ENCODE measurements at places on chromosomes 3 and 15.

GRCh38 chr3:107846279-107846852 lies 244.5 kb downstream of the CD47 start:
- no peak for DNase-seq

DNA sequence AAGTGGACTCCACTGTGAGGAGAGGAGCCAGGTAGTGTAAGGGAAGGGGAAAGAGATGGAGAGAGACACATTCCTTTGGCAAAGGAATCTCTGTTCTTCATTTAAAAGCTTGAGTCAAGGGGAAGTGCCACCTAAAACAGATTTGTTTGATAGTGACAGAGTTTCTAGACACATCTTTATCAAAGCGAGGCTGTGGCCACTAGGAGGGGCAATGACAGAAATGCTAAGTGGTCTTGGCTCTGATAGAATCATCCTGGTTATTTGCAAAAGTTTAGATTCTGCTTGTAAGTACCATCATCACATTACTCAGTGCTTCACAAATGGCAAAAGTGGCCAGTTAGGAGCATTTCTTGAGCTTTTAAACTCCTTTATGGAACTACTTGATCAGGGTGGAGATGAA lies 261.4 kb downstream of the CNTN3 start:
- DNase-seq, result no peak

- no peak for DNase-seq
Measured at GRCh38 chr15:74608786-74609185, 6.8 kb upstream of the CLK3 start.

DNA sequence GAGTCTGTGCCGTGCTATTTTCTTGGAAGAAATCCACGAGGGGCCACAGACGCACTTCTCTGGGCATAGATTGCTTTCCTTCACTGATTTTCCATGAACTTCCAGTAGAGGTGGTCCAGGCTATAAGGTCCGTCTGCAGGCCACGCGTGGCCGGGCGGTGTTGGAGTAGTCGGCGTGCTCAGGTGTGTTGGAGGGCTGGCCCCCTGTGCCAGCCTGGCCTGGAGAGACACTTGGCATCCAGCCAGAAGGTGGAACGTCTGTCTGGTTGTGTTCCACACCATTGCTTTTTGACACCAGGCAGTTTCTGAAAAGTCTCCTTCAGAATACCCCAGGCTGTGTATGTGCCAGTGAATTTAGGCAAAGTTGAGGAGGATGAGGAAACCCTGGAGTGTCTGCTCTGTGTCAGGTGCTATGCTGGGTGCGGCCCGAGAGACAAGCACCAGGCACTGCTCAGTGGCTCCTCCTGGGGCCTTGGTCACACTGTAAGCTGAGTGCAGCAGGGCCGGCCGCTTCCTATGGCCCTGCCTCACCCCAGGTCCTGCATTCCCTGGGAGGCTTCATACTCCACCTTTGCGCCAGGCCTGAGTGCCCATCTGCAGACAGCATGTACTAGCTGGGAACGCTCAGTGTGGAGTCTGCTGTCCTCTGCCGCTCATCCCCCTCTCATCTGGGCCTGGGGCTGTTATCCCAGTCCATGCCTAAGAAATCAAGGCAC lies 52.1 kb upstream of the TAMM41 start:
- no peak for DNase-seq

GRCh38 chr15:88792342-88793282 lies 10.6 kb upstream of the ACAN start:
- no peak for DNase-seq

- DNase-seq, result no peak
Measured at GRCh38 chr3:2097641-2098191, 950 bp upstream of the CNTN4 start.

DNA sequence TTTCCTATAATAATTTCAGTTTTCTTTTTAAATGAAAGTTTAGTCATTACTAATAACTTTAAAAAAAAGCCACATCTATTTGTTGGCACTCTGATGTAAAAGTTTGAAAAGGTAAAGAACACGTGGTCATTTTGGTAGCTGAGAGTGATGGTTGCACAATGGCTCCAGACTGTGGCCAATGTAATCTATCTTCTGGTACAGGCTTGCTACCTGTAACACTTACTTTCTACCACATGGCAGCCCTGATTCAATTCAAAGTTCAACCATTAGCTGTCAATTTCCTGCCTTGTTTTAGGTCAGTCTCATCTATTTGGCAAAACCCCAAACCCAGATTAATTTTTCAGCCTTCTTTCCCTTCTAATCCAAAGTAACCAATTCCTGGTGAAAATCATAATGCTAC lies 126.1 kb downstream of the TUSC7 start:
- DNase-seq, result no peak

- no peak for DNase-seq
Measured at GRCh38 chr3:111714305-111714704, 119.2 kb upstream of the ZBED2 start.

- no peak for DNase-seq
Measured at GRCh38 chr3:133803469-133803868, 2.1 kb upstream of the SRPRB start.

DNA sequence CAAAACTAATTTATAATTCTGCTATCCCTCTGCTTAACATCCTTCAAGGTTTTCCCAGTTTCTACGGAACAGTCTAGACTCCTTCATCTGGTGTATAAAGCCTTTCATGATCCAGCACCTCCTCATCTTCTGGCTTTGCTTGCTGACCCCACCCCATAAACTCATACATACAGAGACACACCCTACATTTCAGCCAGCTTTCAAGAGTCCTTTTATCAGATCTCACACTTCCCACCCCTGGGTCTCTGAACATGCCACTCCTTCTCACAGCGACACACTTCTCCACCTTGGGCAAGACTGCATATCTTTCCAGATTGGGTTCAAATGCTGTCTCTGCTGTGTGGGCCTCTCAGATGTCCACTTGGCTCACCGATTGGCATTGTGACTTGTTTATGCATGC lies 166.8 kb upstream of the LPP start:
- no peak for DNase-seq

- no peak for DNase-seq
Measured at GRCh38 chr15:85518979-85519761, 138.8 kb downstream of the AKAP13 start.

DNA sequence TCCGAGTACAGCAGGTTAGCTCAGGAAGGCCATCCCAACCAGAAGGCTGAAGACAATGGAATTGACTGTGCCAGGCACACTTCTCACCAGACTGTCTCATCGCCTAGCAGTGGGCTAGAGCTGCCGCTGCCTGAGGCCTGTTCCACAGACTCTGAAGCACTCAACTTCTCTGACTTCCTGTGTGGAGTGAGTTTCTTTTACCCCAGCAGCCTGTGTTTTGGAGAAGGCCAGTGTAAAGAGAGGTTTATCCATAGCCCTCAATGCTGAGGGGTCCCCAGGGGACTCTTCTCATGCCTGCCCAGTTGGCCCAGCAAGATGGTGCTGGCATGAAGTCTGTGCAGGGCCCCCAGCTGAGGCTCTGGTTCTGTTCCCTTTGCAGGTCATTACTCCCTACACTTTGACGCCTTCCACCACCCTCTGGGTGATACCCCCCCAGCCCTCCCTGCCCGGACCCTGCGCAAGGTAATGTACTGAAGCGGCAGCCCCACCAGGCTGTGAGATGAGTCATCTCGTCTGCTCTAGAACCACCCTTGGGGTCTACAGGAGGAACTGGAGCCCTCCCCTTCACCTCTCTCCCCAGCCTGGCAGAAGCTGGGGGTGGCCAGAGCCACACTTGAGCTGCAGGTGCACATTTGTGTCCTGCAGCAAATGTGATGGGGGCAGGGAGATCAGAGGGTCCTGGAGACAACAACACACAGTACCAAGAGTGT lies 5.2 kb upstream of the MANF start:
- DNase-seq, result no peak

GRCh38 chr3:131033480-131034080 lies 6.9 kb downstream of the NEK11 start:
- no peak for DNase-seq

GRCh38 chr3:160224256-160224655 lies 966 bp upstream of the C3orf80 start:
- no peak for DNase-seq

GRCh38 chr15:73258271-73259108 lies 110.3 kb downstream of the HCN4 start:
- no peak for DNase-seq

DNA sequence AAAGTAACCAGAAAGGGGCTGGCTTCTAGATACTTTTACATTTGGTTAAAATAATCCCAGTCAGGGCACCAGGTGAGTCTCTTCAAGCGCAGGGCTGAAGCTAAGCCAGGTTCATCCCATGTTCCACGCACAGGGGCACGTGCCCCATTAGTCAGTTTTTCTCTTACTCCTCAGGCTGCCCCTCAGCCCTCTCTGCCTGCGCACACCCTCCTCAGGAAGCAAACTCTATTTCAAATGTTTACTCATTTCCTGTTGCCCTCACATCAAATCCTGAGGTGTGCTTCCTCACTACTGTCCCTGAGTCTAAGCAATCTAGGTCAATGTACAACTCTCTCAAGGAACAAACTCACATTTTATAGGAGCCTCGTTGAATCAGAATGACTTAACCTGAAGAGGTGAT lies 48.5 kb downstream of the THBS1 start:
- peak; percentile 52 for DNase-seq

DNA sequence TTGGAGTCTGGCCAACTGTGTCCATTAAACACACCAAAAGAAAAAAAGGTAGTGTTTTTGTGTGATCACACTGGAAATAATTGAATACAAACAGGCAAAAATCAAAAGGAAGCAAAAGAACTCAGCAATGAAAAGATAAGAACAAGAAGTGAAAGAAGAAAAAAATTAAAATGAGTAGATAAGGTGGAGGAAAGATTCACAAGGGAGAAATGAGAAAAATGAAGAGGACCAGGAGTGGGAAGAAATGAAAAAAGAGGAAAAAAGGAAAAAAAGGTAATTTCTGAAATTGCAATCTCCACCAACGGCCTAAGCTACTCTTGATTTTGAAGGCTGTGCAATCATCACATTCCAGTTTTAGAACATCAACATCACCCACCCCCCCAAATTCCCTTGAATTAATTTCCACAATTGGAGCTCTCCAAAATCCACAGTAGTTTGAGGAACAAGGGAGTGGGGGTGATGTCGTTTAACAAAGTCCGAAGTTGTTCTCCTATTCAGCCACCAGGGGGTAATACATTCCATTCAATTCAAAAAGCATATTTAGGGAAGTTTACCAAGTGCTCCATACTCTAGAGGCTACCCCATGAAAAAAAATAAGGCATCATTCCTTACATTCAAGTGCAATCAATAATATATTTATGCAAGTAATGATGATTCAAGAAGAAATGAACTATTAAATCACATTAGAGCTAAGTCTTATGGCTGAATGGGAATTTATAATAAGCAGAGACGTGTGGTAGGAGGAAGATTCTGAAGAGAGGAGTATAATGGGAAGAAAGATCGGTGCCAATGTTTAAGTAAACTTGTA lies 37.4 kb downstream of the ZNF860 start:
- no peak for DNase-seq

GRCh38 chr15:72136170-72137051 lies 18.2 kb downstream of the SENP8 start:
- DNase-seq, result no peak
